COR-L47 (cell line): ENCODE measurements at places on chromosomes 3 and 15.

DNA sequence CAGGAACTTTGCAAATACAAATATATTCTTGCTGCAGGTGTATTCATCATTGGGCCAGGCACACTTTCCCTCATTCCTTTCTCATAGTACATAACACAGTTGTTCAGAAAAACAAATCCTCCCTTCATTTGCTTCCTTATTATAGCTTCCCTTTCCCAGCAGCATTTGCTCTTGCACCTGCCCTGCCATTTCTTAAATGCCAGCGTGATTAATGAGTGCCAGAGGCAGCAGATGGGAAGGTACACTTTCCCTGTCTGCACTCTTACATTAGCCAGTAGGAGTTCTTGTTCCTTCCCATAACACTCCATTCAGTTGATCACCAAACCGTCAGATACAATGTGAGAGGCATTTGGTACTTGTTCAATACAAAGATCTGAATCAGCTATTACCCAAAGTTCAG, 128.5 kb upstream of the GAP43 start:
- DNase-seq: peak; percentile 50

- DNase-seq: no peak
These were observed 1.0 kb downstream of the LRRC3B start for GRCh38 chr3:26623419-26624208.

DNA sequence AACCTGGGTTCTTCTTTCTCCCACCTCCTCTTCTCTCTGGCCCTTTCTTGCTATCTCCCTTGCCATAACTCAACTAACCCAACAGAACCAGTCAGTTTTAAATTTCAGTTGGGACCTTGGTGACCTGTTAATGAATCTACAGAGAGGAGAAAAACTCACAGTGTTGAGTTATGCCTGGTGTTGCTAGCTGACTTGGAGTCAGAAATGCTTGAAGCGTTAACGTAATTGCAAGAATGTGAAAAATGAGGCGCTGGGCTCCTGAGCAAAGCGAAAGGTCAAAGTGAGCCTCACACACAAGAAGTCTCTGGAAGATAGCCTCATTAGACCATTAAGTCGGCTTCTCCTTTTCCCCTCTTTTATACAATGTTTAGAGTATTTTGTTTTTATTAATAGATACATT, 18.4 kb downstream of the MEIS2 start:
- DNase-seq: no peak

- no peak for DNase-seq
These were observed 103.1 kb downstream of the KLHL25 start for GRCh38 chr15:85691350-85692240.

DNA sequence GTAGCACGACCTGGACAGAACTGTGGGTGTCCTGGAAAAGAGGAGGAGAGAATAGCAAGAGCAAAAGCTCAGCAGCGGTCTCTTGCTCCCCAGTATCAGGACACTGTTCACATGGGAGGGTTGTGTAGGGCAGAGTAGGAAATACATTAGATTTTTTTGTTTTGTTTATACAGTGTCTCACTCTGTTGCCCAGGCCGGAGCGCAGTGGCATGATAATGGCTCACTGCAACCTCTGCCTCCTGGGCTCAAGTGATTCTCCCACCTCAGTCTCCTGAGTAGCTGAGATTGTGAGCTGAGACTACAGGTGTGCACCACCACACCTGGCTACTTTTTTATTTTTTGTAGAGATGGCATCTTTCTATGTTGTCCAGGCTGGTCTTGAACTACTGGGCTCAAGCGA, 53.3 kb downstream of the FNDC3B start:
- no peak for DNase-seq

DNA sequence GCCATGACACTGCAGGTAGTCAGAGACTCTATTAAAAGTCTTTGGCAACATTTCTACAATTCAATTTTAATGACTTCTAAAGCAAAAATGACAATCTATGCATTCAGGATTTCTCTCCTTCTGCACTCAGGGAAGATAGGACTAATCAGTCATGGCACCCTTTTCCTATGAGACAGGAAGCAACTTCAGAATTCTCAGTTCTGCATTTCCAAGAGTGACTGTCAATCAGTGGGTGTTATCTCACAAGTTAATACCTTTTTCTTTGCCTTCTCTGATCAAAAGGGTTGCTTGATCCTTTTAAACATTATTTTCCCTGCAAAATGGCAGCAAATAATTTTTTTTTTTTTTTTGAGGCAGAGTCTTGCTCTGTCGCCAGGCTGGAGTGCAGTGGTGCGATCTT, 7.8 kb upstream of the ICE2 start:
- DNase-seq: no peak

DNA sequence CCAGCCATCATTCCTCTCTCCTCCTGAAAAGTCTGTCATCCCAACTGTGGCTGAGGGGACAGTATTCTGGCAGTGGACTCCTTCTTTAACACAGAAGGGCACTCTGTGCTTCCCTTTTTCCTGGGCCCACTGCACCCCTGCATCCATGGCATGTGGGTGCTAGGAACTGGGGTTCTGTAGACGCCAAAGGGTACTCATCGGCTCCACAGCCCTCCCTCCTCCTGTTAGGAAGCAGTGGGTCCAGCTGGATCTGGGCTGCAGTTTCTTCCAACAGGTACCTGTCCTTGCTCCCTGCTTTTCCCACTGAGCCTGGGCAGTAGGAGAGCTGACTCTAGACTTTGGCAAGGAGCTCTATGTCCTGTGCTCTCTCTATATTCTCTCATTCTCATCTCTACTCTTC, 6.4 kb upstream of the MANF start:
- DNase-seq: no peak

- DNase-seq: no peak
These were observed 24.8 kb upstream of the SHISA5 start for GRCh38 chr3:48528754-48529153.

GRCh38 chr3:196506687-196507086, 3.1 kb upstream of the RNF168 start:
- no peak for DNase-seq

DNA sequence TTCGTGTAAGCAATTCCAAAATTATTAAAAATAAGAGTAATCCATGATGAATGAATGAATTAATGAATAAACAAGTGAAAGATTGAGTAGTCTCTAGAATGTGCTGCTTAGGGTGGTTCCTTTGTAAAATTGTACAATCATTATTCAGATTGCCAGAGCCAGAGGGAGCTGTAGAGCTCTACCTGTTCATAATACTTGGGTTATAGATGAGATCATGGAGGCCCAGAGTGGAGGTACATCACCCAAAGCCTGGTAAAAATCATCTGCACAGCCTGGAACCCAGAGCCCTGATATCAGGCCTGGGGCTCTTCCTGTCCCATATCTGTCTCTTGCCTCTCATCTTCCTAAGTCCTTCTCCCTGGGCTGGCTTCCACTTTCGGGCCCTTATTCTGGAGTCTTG, 297.2 kb downstream of the RPLP1 start:
- no peak for DNase-seq

DNA sequence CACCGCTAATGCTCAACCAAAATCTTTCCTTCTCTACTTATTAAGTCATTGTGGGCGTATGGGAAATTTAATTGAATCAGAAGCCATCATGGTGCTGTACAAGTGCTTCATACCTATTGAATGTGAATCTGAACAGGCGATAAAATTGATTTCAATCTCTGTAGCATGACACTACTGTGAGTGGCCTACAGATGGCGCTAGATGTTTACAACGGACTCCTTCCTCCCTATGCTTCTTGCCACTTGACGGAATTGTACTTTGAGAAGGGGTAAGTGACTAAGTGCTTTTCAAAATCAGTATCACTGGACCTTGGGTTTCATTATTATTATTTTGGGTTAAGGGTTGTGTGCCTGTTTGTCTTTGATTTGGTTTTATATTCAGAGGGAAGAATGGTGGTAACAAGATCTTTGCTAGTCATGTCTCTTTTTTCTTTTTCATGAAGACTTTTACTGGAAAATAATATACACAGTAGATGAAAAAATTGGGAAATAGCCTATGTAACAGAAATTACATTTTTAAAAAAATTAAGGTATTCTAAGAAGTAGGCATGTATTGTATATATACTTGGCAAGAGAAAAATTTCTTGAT, 35.4 kb downstream of the ACP3 start:
- DNase-seq: peak; percentile 55

- no peak for DNase-seq
These were observed 334.7 kb downstream of the FHIT start for GRCh38 chr3:60916546-60916945.

GRCh38 chr15:68298882-68299381, 21.4 kb downstream of the FEM1B start:
- no peak for DNase-seq

- no peak for DNase-seq
These were observed 596 bp upstream of the SGO1 start for GRCh38 chr3:20186600-20187004.

DNA sequence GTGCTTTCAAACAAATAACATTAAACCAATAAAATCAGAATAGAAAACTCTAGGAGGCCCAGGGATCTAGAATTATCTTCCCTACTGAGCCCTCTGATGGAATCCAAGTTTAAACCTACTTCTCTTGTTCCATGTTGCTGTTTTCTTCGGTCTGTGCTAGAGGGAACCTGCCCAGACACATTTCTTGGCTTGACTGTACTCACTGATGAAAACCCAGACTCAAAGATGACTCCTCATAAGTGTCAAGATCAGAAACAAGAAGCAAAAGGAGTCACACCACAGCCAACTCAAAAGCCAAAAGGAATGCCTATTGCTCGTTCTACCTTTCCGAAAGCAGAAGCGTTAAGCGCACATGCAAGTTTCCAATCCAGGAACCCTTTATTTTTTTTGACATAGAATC, 31.6 kb downstream of the SCAP start:
- DNase-seq: no peak

GRCh38 chr15:72916897-72917296, 133.3 kb upstream of the ADPGK start:
- peak; percentile 76 for DNase-seq

- no peak for DNase-seq
These were observed 109.8 kb downstream of the IGF2BP2 start for GRCh38 chr3:185715091-185715490.

DNA sequence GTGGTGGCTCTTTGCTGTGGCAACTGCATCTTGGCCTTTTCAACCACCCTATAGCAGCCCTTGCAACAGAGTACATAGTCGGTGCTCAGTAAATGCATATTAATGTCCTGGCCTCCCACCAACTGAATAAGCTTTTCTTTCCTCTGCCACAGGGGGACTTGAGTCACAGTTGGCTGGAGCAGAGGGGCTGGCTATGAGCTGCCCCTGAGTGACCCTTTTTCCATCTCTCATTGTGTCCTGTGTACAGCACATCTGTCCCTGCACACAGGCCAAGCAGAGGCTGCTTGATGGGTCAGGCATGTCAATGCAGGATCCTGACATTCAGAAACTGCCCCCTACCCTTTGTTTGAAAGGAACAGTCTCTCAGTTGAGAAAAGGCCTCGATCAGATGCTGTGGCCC, 22.4 kb downstream of the SPSB4 start:
- DNase-seq: no peak

GRCh38 chr3:9251055-9251786, 1.8 kb upstream of the SRGAP3 start:
- no peak for DNase-seq

DNA sequence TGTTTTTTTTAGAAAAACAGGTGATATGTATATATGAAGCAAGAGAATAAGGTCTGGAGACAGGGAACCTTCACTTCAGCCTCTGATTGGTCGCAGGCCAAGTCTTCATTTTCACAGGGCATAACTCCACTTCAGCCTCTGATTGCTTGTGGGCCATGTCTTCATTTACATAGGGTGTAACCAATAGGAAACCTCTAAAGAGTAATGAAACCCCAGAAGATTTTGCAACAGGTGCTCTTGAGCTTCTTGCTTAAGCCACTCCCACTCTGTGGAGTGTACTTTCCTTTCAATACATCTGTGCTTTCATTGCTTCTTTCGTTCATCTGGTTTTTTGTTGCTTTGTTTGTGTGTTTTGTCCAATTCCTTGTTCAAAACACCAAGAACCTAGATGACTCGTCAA, 22.6 kb upstream of the SCG3 start:
- no peak for DNase-seq

DNA sequence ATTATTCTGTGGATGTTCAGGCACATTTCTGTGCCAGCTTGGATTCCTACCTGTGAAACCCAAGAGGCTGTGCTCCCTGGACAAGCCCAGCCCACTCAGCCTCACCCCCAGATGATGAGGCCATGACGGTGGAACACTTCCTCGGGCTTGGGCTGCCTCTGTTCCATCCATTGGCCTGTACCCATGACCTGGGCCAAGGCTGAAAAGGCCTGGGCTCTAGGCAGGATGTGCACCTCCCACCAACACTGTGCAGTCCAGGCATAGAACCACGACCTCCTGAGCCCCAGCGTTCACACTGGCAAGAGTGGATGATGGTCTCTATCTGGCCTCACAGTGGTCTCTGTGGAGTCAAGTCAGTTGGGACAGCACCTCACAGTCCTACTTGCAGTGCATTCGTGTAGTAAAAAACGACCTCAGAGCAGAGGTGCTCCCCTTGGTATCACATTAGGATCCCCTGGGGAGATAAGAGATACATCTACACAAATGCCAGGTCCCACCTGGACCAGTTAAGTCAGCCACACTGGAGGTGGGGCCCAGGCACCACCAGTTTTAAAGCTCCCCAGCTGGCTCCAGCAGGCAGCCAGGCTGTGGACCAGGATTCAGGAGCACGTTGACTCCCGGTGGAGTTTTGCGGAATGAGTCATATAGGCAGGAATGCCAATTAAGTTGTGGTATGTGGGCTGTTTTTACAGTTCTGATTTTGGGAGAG, 39.0 kb upstream of the IGF1R start:
- DNase-seq: no peak

DNA sequence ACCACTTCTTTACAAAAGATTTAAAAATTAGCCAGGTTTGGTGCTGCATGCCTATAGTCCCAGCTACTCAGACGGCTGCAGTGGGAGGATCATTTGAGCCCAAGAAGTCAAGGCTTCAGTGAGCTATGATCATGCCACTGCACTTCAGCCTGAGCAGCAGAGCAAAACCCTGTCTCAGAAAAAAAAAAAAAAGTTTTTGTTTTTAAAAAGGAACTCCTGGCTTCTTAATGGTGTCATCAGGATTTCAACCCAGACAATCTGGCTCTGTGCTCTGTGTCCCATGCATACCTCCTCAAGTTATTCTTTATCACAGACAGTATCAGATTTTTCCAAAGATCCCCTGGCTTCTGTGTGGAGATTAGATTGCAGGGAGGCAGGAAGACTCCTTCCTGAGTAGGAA, 64.2 kb upstream of the IL12A start:
- no peak for DNase-seq

- no peak for DNase-seq
These were observed 191.9 kb upstream of the LRIG1 start for GRCh38 chr3:66692766-66693150.
